ENCODE measurements at places on chromosomes 3 and 15. TPM values are rescaled to one million over a fixed set of nuclear protein-coding genes. Genes with fewer than 3 reads are reported as not detected.

GRCh38 chr3:166283840-166284239 is 446.6 kb upstream of the BCHE start:
- no peak for DNase-seq

- DNase-seq, result no peak
These were observed 241.5 kb downstream of the CLSTN2 start for GRCh38 chr3:140176526-140176925.

GRCh38 chr3:42572278-42572677 is 9.5 kb downstream of the SEC22C start:
- no peak for DNase-seq

DNA sequence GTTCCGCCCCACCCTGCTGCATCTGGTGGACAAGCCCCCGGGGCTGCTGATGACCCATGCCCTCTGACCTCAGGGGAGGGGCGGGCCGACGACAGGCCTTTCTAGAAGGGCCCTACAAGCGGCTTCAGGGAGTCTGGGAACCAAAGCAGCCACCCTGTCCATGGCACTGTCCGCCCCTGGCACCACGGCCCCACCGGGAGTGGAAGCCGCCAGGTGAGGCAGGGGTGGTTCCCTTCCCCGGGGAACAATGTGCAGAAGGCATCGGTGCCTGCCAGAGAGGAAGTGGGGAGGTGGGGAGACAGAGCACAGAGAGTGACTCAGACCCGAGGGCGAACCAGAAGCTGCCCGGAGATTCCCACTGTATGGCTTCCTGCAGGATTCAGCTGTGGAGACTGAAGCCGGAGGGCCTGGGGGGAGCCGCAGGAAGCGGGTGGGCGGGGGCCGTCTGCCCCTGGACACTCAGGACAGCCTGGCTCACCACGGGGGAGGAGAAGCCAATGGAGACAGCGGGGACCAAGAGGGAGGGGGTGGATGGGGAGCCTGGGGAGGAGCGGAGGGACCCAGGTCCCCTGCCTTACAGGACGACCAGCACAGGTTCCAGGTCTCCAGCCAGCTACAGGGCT is 134.0 kb downstream of the TPRA1 start:
- DNase-seq, result no peak

DNA sequence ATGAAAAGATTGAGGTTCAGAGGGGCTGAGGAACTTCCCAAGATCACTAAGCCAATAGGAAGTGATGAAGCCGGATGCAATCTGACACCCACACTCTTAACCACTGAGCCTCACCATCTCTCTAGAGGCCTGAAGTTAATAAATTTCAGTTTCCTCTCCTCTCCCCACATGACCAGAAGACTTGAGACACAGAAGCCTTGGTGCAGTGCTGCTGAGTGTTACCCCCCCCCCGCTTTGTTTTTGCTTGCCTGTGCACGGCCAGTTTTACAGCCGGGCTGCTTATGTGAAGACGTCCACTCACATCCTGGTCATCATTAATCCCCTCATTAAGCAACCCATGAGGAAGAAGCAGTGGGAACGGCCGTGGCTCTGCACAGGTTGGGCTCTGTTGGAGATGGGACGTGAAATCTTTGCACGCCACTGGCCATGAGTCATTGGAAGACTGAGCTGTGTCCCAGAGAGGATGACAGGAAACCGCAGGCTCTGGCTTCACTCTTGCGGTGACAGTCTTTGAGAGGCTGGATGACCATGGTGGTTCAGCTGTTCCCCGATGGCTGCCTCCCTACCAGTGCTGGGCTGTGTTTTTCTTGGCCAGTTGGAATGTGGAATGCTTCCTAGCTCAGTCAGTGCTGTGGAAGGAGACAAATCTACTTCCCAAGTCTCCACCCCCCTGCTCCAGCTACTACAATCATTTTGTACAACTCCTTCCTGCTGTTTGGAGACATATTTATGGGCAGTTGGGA is 232.6 kb upstream of the LRTM1 start:
- no peak for DNase-seq

DNA sequence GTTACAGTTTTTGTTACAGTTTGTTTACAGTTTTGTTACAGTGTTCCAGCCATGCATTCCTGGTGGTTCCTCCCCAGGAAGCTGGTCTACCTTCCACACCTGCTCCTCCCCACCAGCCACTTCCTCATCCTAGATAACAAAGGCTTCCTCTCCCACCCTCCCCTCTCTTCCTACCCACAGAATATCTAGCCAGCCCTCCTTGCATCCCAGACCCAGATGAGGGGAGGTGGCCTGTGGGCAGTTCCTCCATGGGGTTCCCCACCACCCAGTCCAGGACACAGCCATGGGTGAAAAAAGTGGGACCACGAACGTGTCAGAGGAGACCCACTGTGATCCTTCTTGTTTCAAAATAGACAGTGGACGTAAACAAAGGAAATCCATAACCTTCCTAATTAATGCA is 122.8 kb upstream of the ABHD17C start:
- no peak for DNase-seq

MYL3 gene
- 0.35 TPM for total RNA-seq

PIGX gene
- 8.6 TPM for total RNA-seq

MUSTN1 gene
- total RNA-seq, result not detected

PCOLCE2 gene
- total RNA-seq, result 0.23 TPM

PPP1R14D gene
- 0.37 TPM for total RNA-seq

Data from pancreas (tissue), 10 donors.